Right cardiac atrium (tissue), 5 donors: ENCODE measurements at places on chromosomes 5 and 9. TPM values are rescaled to one million over a fixed set of nuclear protein-coding genes. Genes with fewer than 3 reads are reported as not detected.

- no peak for DNase-seq
Measured at GRCh38 chr5:103255691-103256090, 2.9 kb upstream of the MACIR start.

The POLR3G gene
- 0.83 TPM for total RNA-seq

DNA sequence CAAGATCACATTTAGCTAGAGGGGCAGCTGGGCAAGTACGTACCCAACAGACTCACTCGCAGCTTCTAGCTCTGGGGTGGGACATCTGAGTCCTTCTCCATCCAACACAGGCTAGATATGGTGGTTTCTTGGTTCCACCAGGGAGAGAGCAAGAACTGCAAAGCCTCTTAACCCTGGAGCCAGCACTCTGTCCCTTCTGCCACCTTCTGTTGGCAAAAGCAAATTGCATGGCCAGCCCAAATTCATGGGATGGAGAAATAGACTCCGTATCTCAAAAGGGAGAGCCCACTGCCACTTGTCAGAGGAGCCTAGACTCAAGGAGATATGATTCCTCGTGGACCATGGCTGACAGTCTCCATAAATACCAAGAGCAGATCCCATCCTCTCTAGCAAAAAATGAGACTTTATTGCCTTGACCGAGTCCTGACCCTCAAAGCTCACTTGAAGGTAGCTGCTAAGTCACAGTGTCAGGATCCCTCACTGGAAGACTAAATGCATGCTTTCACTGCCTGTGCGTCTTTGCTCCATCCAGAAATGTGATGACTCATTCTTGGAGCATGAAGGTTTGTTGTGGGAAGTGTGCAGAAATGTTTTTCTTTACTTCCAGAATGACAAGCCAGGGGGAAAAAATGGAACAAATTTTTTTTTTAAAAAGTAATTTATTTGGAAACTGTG lies 28.8 kb upstream of the ROR2 start:
- DNase-seq, result no peak

DNA sequence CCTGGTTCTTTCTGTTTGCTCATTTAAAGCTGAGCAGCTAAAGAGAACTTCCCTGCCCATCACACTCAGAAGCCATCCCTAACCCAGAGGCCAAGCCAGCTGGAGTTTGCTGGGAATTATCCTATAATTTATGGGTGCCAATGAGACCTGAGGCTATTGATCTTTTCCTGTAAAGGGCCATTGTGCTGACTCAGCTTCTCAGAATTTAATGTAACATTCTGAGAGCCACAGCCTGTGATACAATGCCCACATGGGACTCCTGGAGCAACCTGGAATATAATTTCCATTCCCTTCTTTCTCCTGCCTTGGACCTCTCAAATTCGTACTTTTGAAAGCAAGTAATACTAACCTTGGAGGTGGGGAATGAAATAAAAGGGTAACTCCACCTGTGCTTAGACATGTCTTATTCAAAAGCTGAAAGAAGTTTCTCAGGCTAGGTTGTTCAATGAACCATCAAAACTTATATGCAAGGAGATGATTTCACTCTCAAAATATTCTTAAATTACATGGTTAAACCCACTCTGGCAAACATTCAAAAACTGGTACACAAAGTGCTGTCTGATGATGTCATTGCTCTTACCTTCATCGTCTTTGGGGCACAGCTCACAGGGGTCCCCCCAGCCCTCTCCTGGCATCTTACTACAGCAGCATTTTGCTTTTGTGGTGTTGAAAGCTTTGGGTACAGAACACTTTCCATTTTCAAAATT lies 206.7 kb downstream of the SLC12A2 start:
- DNase-seq, result no peak

GRCh38 chr5:72388646-72389045 lies 68.5 kb downstream of the PTCD2 start:
- peak; percentile 28 for DNase-seq

The OBP2B gene
- total RNA-seq, result not detected

The CEL gene
- 6.5 TPM for total RNA-seq

- no peak for DNase-seq
Measured at GRCh38 chr5:113264046-113264445, 170.7 kb downstream of the TSSK1B start.

DNA sequence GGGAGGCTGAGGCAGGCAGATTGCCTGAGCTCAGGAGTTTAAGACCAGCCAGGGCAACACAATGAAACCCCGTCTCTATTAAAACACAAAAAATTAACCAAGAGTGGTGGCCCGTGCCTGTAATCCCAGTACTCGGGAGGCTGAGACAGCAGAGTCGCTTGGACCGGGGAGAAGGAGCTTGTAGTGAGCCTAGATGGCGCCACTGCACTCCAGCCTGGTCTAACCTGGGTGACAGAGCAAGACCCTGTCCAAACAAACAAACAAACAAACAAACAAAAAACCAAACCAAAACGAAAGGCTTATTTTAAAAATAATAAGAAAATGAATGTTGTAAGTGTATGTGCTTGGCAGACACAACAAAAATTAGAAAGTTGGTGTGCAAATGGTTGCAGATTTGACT lies 536.3 kb upstream of the PTPRD start:
- no peak for DNase-seq

The TAF11L11 gene
- total RNA-seq, result not detected

The REEP2 gene
- 29.9 TPM for total RNA-seq

The PDGFRB gene
- 68.0 TPM for total RNA-seq

The GPR150 gene
- not detected for total RNA-seq

DNA sequence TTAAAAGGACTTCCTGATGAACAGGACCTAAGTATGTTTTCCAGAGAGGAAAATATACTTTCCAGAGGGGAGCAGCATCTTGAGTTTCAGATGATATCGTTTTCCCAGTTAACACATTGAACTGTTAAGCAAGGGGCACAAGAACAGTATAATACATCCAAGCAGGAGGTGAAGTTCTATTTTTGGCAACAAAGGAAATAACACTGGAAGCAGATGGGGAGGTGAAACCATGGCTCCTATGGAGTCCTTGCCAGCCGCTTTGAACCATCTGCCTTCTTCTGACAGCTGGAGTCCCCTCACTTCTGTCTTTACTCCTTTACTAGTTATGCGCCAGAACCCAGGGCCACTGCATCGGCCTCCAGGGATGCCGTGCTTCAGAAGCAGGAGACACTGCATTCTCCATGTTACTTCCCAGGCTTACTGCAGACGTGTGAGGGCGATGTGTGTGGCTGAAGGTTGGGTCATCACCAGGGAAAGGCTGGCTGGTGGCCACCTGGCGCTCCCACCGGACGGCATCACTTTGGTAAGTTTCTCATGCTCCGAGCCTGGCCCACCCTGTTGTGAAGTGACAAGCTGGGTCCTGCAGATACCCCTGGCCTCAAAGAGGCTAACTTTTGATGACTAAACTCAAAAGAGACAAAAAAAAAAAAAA lies 77.8 kb downstream of the TTLL11 start:
- no peak for DNase-seq

GRCh38 chr9:95081998-95082397 lies 235.5 kb downstream of the FANCC start:
- no peak for DNase-seq

GRCh38 chr9:34823778-34824177 lies 113.8 kb upstream of the CCL21 start:
- DNase-seq, result no peak

The ADAMTSL1 gene
- total RNA-seq, result 5.0 TPM

- DNase-seq, result no peak
Measured at GRCh38 chr5:113922343-113922742, 408.8 kb downstream of the YTHDC2 start.

The FBXL7 gene
- 22.2 TPM for total RNA-seq

DNA sequence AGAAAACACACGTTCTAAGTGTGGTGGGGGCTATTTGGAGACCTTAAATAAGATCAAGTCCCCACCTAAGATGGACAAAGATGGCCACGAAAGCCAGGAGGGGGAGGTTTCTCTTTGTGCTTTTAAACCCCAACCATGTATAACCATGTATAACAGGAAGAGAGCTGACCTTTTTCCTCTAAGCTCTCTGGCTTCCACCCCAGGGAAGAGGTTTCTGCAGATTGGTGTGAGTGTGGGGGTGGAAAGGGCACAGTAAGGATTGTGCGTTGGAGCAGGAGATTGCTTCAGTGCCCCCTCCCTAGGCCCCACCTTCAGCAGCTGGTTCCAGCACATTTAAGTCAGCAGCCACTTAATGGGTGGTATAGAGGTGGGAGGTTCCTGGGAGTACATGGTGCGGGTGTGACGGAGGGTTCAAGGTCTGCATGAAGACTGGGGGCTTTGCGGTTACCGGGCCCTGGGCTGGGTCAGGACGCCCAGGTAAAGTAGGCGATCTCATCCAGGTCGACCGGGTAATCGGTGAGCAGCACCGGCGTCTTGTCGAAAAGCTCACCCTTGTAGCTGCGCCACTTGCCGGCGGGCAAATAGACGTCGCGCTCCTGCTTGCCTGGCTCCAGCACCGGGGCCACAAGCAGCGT lies 6.2 kb downstream of the MYORG start:
- DNase-seq, result no peak

DNA sequence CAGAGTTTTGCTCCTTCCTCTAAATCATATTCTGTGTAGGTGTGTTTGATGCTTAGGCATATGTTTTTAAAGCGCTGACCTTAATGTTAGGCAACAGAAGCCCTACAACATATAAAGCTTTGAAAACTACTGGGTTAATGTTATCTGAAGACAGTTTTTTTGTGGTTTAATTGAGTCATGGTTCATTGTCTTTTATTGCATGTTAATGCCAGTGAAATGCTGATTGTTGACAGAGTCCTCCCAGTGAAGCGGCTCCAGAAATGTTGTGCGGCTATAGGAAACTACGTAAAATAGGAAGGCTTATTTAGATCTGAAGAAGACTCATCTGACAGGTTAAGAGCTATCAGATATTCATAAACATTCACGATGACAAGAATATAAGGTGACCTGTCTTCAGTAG lies 424.6 kb downstream of the CCDC171 start:
- no peak for DNase-seq

DNA sequence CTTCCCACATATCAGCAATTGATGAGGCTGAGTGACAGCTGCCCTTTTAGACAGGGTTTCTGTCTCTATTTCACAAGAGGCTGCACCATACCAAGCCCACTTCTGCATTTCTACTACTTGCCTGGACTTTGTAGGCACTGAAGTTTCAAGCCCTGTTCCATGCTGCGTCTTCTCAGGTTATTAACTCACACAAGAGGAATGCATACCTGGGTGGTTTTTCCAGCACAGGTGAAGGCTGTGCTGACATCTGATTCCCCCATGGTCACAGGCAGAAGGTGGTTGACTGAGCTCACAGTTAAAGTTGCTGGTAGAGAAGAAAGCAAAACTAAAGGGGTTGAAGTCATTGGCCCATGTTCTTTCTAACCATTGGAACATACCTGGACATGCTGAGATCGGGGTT lies 86.6 kb downstream of the MAMDC2 start:
- no peak for DNase-seq

DNA sequence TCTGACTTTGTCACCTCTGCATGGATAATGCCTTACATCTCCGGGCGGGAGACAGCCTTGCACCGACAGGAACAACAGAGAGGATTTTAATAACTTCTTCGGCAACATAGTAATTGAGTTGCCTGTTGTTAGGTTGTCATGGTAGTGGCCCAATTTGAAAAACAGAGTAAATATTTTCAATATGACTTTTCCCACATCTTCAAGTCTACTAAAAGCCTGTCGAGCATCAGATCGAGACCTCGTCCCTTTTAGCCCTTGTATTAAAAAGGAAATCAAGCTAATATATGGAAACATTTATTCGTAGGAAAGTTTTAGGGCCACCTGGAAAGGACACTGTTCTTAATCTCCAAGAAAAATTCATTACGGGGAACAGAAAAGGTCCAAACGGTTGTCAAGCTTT lies 70.8 kb upstream of the FCN2 start:
- no peak for DNase-seq

The SV2C gene
- 0.14 TPM for total RNA-seq

The ZNF883 gene
- 6.3 TPM for total RNA-seq

The SKP1 gene
- 505 TPM for total RNA-seq

- peak; percentile 89 for DNase-seq
Measured at GRCh38 chr9:1009101-1009707, 32.7 kb downstream of the DMRT3 start.

- DNase-seq, result no peak
Measured at GRCh38 chr5:96614110-96614691, 48.0 kb upstream of the CAST start.

GRCh38 chr9:81028504-81028903 lies 660.8 kb downstream of the TLE1 start:
- DNase-seq, result no peak

DNA sequence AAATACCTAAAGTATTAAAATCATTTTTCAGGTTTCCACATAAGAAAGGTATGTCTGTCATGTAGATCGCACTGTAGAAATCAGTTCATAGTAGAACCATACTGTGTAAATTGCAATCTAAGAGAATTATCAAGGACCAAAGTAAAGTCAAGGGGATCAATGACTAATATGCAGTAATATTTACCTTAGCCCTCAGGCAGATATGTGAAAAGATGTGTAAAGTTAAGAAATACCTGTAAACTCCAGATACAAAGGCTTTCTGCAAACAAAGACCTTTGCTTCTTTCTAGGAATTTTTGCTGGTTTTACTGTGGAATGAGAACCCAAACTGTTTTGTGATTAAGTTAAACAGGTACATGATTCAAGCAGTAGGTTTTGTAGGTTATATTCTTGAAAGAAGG lies 11.6 kb downstream of the POLK start:
- DNase-seq, result no peak

GRCh38 chr5:53552561-53552960 lies 7.9 kb upstream of the NDUFS4 start:
- DNase-seq, result no peak

GRCh38 chr5:150350524-150351344 lies 6.8 kb upstream of the TCOF1 start:
- peak; percentile 86 for DNase-seq

- DNase-seq, result no peak
Measured at GRCh38 chr5:76278261-76278789, 124.8 kb upstream of the IQGAP2 start.

DNA sequence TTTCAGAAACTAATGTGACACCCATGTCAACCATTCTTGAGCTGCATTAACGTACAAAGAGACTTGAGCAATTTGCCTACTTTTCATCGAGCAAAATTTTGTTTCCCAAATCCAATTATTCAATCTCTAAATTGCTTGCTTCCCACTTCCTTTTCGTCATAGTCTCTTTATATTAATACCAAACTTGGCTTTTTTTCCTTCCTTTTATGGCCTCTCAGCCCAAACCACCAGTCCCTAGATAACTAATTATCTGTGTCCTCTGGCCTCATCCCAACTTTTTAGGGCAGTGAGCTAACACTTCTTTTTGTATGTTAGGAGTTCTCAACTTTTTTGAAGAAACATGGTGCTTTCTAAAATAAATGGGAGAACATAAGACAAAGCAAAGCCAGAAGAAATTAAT lies 155.5 kb upstream of the S1PR3 start:
- DNase-seq, result no peak

- DNase-seq, result no peak
Measured at GRCh38 chr5:56361398-56361797, 128.3 kb upstream of the ANKRD55 start.
